Stimulated activated CD8-positive, alpha-beta memory T cell treated with anti-CD3 and anti-CD28 coated beads, Interleukin-12 subunit alpha, Interleukin-12 subunit beta, amount 100 ng/mL, for 4 hours (primary cell): ENCODE measurements at places on chromosomes 4 and X.

DNA sequence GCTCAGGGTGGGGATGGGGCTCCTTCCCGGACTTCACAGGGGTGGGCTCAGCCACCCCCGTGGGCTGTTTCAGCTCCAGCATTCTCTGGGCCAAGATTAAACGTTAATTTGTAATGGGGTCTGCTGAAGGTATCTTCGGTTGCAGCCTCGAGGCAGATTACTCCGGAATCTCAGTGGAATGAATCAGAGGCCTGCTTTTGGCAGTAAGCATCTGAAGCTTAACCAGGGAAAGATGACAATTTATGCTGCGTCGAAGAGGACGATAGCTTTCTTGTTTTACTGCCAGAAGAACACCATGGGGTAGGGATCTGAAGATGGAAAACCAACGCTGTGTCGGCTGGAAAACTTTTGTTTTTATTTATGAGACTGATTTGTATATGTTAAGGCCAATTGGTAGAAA, 129.2 kb upstream of the MSX1 start:
- no peak for DNase-seq

GRCh38 chr4:185115827-185116232, 27.2 kb upstream of the SLC25A4 start:
- DNase-seq, result no peak

DNA sequence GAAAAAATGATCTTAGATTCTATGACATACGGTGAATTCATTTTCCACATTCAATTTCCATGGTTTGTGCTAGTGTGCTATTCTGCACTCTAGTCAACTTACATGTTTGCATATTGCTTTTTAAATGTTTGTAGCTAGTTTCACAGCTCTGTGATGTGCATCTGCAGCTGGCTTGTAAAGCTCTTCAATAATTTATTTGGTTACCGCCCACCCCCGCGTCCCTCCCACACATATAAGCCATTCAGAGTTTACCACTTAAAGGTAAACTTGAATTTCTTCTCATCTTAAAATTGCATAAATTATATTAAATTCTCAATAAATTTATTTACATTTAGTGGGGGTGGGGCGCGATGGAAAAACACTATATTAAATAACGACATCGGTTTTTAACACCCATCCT, 291 bp upstream of the NBDY start:
- DNase-seq, result no peak

DNA sequence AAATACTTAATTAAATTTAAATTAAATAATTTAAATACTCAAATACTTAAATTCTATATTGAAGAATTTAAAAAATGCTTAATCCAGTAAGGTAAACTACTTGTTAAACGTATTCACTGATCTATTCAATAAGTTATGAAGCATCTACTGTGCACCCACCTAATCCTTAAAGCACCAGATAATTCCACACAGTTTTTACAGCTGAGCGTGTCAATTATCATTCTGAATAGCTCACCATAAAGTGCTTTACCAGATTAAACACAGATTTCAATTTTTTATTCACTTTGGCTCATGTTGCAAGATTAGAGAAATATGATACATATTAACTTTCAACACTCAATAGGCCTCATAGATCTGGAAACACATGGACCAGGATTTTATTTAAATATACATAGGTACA, 79.2 kb upstream of the DDIT4L start:
- DNase-seq, result no peak

DNA sequence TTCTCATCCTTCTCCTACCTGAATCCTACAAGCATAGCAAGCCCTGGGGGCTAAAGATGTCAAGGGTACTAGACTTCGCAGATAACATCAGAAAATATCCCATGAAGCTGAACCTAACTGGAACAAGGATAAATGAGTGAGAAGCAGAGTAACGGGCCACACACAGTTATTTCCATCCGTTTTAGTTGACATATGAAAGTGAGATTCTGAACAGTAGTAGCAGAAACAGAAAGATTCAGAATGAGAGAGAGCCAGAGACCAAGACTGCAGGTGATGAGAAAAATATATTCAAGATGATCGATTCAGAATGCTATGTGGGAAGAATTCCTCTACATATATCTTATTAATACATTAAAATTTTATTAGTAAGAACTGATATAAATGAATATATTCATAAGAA, 165.1 kb downstream of the TSPAN5 start:
- DNase-seq, result no peak

DNA sequence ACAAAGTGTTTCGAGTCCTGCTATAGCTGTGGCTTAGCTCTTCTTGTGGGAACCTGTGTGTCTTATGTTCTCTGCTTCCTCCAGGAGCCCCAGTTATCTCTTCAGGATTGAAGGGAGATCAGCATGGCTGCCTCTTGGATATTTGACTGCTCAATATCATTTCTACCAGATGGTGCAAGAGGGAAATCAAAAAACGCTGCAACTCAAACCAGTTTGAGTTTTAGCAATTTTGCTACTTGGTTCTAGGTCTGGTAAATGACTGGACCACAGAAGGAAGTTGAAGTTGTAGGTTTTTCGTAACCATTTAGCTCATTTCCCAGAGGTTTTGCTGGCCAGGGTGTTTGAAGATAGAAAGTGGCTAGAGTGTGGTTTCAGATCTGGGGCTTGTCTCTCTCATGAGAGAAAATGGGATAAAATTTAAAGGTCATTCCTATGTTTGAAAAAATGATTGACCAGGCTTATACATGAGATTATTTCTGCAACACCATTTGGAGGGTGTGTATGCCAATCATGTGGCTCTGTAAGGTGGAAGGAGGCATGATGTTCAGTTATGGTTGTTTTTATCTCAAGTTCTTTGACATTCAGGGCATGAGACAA, 210.4 kb downstream of the SPRY1 start:
- no peak for DNase-seq
